ENCODE measurements at places on chromosomes 11 and 22.

GRCh38 chr11:837189-837989 is 4.6 kb downstream of the CD151 start:
- DNase-seq: no peak

- DNase-seq: no peak
Measured at GRCh38 chr22:20641198-20641892, 132.6 kb upstream of the SERPIND1 start.

GRCh38 chr22:46042786-46043185 is 65.8 kb upstream of the WNT7B start:
- DNase-seq: no peak

DNA sequence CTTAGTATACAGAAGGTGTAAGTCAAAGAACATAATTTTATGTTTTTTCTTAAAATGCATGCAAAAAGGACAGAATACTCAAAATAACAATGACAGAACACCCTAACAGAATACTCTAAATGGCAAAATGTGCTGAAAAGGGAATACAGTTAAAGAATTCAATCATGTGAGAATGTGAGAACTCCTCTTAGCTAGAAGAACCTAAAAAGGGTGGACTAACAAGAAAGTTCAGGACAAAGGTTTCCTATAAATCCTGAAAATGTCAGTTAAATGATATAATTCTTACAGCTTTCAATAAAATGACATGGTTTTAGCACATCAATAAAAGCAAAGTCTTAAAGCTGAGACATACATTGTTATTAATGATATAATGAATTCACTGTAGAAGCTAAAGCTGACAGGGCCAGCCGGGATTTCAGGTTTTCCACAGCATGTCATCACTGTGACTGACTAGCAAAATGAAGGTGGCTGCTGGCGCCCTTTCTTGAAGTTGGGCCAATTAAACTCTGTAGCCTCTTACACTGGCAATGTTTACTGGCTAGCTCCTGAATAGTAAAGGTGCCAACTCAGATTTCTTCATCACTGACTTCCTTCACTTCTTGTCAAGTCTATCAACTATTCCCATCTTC is 244.4 kb downstream of the TTC28 start:
- DNase-seq: peak; percentile 84

- DNase-seq: no peak
Measured at GRCh38 chr11:125871391-125872137, 15.9 kb upstream of the HYLS1 start.

GRCh38 chr22:43723816-43724215 is 88.3 kb downstream of the EFCAB6 start:
- DNase-seq: no peak

DNA sequence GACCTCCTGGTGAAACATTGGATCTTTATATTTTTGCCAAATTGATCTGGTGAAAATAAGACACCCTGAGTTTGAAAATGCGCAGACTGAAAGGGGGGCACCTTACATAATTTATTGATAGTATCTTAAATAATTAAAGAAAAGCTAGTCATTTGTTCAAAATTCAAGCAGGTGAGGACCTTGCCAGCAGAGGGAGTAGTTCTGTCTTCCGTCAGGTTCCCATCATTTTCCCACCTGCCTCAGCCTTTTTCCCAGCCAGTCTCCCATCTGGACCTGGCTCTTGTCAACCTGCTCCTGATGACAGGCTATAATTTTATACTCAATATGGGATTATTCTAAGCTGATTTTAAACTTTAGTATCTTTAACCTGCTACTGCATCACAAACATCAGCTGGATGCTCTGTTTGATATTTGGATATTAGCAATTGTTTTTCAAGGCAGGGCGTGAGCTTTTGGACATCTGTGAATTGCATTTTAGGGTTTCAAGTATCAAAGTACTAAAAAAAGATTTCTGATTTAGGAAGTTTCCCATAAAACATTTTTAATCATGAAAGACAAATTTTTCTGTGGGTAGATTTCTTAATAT is 132.0 kb downstream of the ELP4 start:
- peak; percentile 71 for DNase-seq

DNA sequence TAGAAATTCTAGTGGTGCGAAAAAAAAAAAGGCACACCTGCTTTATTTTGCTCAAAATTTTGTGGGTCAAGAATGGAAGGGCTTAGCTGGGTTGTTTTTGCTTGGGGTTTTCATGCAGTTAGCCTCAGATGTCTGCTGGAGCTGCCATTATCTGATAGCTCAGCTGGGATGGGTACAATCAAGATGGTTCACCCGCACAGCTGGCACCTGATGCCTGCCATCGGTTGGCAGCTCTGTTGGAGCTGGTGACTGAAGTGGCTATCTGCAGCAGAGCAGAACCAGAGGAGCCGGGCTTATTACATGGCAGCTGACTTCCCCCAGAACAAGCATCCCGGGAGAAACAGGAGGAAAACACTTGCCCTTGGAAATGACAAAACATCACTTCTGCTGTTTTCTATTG is 12.1 kb upstream of the ELFN2 start:
- no peak for DNase-seq

GRCh38 chr11:86812981-86813380 is 12.6 kb downstream of the PRSS23 start:
- DNase-seq: no peak

- no peak for DNase-seq
Measured at GRCh38 chr11:6628526-6628925, 9.3 kb upstream of the TPP1 start.

DNA sequence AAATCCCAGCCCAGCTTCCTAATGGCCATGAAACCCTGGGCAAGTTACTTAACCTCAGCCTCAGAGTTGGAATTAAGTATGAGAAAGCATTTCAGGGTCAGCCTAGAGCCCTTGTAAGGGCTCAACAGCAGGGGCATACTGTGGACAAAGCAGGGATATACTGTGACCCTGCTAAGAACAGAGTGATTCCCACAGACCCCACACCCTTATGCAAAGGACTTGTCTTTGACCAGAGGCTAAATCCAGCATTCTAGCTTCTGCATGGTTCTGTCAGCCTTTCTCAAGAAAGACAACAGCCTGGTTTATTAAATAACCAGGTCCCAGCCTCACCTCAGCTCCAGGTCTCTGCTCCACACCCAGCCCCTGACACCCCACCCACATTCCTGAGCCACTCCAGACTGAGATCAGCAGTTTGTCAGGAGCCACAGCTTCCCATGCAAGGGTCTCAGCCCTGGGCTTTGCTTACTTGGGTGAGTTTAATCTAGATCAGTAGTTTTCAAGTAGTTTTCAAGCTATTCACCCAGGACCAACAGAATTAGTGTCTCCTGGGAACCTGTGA is 69.2 kb downstream of the GALNT18 start:
- DNase-seq: no peak

DNA sequence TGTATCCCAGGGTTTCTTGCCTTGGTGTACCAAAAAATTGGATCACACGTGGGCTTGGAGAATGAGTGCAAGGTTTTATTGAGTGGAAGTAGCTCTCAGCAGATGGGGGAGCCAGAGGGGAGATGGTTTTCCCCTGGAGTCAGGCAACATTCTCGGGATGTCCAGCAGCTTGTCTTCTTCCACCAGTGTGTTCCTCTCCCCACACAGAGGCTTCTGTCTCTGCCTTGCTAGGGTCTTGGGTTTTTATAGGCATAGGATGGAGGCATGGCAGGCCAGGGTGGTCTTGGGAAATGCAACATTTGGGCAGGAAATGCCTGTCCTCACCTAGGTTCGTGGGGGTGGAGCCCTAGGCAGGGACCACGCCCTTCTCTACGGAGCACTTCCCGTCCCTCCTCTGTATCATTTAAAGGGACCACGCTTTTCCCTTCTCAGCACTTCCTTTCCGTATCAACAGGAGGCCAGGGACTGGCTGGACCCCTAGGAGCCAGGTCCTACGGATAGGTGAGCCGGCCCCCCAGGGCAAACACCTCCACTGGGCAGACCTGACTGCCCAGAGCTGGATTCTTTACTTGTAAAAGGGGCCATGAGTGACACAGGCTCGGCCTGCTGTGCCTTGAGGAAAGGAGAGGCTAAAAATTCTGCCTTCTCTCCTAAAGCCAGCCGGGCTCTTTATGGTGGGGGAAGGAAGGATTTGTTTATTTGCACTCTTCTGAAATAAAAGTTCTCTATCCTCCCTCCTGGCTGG is 55.3 kb upstream of the CCDC188 start:
- no peak for DNase-seq

DNA sequence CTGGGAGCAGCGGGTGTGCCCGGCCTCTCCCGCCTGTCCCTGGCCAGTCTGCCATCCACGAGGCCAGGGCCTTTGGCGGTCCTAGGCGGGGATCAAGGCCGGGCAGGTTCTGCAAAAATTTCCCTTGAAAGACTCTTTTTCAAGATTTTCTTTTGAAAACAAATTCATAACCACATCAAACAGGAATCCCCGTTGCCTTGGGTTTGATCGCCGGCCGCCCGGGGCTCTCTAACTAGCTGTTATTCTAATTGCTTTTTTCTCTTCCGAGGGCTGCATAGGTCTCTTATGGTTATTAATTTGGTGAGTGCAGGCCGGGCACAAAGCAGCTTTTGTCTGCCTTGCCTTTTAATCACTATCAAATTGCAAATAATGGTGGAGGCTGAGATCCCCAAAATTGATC is 42.0 kb downstream of the CDKN1C start:
- no peak for DNase-seq

DNA sequence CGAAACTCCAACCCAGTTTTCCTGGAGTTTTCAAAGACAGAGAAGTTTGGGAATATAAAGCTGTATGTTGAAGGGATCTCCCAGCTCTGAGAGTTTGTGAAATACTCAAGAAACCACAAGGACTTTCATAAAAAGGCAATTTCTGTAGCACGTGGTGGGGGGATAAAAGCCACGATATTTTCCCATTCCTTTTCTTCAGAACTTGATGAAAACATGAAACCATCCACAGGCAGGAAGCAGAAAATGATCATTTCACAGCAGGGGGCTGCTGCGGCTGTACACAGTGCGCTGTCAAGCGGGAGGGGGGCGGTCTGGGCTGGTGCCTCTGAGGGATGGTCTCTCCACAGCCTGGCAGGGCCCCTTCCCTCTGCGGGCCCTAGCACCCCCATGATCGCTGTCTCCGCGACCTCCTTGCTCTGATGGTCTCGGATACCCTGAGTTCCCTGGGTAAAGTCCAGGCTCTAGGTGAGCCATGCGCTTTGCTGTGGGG is 423.2 kb downstream of the MN1 start:
- DNase-seq: no peak

DNA sequence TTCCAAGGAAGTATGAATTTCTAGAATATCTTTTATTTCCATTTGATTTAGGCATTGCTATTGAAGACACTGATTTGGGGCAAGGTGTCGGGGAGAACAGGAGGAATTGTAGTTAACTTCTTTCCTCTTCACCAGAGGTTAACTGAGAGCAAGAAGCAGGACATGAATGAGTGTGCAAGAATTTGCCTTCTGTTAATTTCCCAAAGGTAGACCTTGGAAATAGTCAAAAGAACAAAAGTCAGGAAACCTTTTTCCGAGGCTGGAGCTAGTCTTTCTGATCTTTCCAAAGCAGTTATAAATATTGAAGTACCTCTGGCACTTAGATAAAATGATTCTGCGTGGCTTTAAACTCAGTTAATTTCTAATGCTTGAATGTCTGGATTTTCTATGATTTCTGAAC is 66.9 kb downstream of the MTMR3 start:
- no peak for DNase-seq

GRCh38 chr22:43101306-43101705 is 9.2 kb upstream of the BIK start:
- DNase-seq: no peak

DNA sequence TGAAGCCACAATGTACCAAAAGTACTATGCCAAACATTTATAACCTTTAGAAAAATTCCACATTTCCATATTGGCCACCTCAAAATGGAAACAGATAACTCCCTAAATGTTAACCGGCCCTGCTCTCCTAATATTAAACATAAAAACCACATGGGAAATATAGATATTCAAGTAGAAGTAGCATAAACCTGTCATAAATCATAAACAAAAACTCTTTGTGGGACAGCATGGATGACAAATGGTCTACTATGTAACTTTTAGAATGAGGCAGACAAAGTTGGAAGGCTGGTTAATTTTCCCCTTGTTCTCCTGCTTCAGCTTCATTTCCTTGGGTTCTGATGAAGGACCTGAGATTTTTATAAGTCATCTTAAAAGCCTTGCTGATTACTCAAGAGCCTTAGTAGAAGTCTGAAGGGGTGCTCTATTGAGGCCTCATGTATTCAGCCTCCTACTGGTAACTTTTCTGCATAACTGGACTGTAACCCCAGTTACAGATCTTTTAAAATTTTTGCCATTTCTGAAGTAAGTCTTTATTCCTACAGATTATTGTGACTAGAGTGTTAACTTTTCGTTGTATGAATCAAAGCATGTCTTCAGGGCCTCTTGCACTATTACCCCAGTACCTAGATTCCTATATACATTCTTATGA is 116.4 kb downstream of the STIM1 start:
- DNase-seq: no peak

- DNase-seq: peak; percentile 56
Measured at GRCh38 chr11:12680246-12680939, 6.2 kb downstream of the TEAD1 start.

- DNase-seq: no peak
Measured at GRCh38 chr11:103384652-103385051, 275.4 kb downstream of the DYNC2H1 start.

GRCh38 chr11:27458182-27458581 is 14.4 kb downstream of the LGR4 start:
- no peak for DNase-seq

GRCh38 chr11:108402241-108402640 is 65.1 kb downstream of the C11orf65 start:
- DNase-seq: no peak

DNA sequence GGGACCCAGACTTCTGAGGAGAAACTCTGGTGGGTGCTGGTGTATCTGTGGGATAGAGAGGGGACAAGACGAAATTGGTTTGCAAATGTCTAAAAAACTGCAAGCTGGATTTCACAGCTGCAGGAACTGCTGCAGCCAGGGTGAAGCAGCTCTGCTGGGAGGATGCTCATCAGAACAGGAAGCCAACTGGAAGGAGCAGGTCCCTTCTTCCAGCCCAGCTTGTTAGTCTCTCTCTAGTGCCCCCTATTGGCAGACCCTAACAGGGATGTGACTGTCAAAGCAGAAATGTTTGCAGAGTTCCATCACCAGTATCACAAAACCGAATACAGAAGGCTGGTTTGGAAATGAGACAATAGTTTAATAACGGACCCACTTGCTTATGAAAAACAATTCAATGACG is 74.8 kb upstream of the SLC22A12 start:
- DNase-seq: no peak

- no peak for DNase-seq
Measured at GRCh38 chr11:3146612-3147256, 18.4 kb downstream of the OSBPL5 start.

DNA sequence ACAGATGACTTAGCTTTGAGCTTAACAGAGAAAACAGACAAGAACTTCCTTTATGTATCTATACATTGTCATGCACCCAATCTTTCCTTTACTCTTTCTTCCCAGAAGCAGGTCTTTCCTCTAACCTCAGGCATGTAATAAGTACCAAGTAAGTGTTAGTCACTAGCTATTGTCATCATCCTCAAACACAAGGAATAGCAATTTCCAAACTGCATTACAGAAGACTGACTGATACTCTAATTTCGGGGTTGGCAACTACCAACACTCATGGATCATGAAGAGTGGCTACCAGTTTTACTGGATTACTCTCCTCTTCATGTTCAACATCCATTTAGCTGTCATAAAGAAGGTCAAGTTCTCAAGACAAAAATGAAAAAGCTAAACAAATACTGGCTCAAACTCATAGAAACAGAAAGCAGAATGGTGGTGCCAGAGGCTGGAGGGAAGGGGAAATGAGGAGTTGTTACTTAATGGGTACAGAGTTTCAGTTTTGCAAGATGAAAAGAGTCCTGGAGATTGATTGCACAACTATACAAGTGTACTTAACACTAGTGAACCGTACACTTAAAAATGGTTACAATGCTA is 111.6 kb downstream of the SIK3 start:
- no peak for DNase-seq

- DNase-seq: no peak
Measured at GRCh38 chr11:67345247-67345919, 8.0 kb downstream of the POLD4 start.

Measured in NCI-H446 treated with DMSO at 0.1 percent for 48 hours (cell line).